ENCODE measurements at places on chromosomes 13 and 19.

DNA sequence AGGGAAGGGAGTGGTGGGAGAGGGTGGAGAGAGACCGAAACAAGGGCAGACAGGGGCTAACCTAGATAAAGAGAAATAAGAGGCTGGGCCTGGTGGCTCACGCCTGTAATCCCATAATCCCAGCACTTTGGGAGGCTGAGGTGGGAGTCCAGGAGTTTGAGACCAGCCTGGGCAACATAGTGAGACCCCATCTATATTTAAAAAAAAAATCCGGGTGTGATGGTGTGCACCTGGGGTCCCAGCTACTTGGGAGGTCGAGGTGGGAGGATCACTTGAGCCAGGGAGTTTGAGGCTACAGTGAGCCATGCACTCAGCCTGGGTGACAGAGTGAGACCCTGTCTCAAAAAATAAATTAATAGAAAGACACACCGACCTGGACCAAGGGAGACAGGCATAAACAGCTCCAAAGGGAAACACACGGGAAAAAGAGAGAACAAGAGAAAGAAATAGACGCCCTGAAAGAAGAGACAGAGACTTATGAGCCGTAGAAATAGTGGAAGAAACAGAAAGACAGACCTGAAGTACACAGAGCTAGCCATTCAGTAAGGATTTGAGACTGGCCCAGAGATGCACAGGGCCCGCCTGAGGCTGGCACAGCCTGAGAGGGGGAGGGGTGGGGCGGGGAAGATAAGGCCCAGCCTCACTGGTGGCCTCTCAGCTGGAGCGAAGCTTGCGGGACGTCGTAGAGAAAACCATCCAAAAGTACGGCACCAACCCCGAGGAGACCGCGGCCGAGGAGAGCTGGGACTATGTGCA, 2.2 kb downstream of the CD37 start:
- DNase-seq, result no peak

DNA sequence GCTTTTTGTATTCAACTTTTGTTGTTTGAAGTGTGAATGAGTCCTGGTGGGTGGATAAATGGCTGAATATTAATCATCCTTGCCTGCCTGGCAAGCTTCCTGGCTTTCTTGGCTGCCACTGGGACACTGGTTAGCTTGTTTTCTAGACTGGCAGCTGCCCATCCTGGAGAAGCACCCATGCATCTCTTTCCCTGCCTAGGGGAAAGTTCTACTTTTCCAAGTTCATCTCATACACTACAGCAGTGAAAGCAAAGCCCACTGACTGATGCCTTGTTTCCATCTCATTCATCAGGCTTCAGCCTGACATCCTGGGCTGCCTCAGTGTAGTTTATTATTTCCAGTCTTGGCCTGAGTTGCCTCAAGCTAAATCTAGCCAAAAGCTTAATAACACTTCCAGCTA, 244.8 kb downstream of the PCDH20 start:
- DNase-seq, result no peak

- DNase-seq, result peak; percentile 67
Observed at GRCh38 chr13:96020155-96020575, 33.0 kb downstream of the UGGT2 start.

DNA sequence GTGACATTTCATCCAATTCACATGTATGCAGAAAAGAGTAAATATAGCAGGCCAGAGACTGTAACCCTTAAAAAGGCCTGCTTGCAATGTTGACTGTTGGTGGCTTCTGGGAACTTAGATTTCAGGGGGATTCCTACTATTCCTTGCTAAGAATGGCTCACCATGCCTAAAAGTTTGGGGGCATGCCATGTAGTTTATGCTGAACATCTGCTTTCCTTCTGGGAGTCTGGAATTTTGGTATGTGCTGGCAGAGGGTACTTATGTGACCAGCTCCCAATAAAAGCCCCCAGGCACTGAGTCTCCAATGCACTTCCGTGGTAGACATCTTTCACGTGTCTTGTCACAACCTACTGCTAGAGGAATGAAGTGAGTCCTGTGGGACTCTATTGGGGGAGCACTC, 88.4 kb upstream of the PCDH8 start:
- no peak for DNase-seq

DNA sequence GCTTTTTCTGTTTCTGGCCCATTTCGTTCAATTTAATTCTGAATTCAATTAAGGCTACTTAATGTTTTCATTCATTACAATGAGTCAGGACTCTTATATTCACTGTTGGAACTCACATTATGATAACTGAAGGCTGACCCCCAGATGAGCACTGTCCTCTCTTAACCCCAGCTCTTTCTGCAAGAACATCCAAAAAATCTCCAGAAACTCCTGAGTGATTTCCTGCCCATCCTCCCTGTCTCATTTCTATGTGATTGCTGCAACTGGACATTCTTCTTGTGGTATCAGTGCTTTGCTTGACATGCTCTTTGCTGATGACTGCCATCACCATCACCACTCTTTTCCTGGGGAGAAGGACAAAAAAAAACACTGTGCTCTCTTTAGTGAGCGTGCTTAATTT, 240.3 kb downstream of the SPRY2 start:
- peak; percentile 53 for DNase-seq

DNA sequence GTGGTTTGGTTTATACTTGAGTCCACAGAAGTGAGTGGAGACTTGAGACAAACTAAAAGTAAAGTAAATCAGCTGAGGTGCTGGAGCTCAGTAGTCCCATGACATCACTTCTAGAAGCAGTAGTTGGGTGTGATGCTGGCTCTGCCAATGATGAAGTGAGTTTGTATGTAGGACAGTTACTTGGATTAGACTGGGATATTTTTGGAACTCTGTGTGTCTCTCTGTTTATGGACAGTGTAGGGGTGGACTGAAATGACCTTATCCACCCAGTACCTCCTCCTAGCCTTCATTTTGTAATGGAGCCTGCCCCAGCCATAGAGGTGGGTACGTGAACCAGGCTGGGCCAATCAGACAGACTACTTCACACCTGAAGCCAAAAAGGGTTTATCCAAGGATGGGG, 52.2 kb downstream of the POLR1D start:
- DNase-seq, result no peak

DNA sequence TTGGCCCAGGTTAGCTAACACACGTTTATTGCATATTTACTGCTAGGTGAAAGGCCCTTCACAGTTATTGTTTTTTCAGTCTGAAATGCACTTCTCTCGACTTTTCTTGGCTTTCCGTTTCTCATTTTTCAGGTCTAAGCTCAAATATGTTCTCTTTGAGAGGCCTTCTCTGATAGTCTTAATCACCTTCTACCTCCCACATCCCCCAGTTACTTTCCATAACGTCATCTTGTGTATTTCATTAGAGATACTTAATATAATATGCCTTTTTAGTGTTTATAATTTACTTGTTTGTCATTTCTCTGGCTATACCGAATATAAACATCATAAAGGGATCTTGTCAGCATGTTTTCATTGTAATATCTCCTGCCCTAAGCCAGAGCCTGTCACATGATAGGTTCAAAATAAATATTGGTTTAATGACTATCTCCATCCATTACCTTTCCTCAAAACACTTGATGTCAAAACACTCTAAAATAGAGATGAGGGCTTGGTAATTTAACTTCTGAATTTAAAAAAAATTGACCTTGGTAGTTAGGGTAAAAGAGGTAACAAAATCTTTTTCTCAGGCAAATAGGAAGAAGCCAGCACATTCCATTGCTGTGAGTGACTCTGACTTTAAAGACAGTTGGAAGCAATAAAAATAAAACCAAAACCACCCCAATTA, 168.6 kb upstream of the RFC3 start:
- peak; percentile 6 for DNase-seq

DNA sequence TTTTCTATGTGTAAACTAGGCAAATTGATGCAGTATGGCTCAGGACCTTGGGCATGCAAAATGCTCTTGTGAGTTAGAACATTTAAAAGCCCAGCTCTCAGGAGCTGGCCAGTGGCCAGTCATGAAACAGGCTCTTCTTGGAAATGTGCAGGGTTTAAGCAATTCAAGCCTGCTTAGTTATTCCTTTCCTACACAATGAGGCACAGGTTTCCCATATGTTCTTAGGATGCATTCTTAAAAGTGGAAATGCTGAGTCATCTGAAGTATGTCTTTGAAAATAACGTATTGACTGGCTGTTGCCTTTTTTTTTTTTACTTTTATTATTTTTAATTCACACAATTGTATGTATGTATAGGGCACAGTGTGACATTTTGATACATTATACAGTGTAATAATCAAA, 300.7 kb downstream of the SLC7A1 start:
- DNase-seq, result no peak

GRCh38 chr13:112729408-112729807, 39.6 kb downstream of the ATP11A start:
- no peak for DNase-seq

DNA sequence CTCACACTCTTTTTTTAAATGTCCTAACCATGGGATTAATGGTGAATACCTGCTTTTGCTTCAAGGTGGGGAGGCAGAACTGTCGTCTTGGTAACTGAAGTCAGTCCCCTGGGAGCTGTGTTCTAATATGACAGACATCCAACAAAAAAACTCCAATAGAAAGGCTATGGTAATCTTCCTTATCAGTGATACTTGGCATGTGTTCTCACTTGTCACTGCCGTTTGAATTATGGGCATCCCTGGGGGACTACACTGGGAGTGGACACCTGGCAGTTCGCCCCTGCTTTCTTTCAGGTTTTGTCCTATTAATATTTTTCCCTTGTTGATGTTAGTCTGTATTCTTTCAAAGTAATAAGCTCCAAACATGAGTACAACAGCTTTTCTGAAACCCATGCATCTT, 252.6 kb downstream of the SLITRK5 start:
- DNase-seq, result no peak

GRCh38 chr13:98446234-98446621, 130.7 kb downstream of the STK24 start:
- DNase-seq, result no peak

- peak; percentile 60 for DNase-seq
Observed at GRCh38 chr19:3682741-3683404, 17.4 kb downstream of the PIP5K1C start.

DNA sequence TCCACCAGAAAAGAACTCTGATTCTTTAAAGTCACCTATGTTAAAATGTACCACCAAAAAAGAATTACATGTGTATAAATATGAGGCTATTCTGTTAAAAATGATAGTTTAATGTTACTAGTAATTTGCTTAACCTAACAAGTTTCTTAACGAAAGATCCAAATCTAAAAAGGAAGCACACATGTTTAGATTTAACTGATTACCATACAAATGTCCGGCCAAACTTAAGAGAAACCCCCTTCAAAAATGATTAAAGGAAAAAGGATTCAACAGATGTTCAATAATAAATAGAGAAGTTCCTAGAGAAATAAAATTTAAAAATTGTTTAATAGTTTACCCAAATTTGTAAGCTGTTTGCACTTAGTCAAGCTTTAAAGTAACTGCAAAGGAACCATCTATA, 5.0 kb upstream of the ZNF69 start:
- DNase-seq, result no peak

- no peak for DNase-seq
Observed at GRCh38 chr13:32113532-32113931, 82.0 kb downstream of the FRY start.

Measured in IMR-90 (cell line).